ENCODE measurements at places on chromosomes 12 and 14.

DNA sequence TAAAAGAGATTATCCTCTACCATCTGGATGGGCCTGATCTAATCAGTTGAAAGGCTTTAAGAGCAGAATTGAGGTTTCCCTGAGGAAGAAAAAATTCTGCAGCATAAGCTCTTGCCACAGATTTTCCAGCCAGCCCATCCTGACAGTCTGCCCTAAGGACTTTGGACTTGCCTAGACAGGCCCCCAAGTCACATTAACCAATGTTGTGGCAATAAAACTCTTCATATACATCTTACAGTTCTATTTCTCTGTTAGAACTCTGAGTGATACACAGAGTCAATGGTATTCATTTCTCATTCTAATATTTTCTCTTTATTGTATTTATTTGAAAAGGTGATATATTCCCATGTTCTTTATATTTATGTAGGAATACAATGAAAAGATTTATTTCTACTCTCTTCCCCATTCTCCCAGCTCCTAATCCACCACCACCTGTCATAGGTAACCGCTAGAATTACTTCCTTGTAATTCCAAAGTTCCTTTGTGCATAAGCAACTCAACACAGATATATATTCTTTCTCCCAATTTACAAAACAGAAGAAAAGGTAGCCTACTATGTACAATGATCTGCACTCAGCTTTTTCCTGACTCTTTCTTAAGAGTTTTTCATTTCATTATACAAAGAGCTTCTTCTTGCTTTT is 182.1 kb downstream of the CAPZA3 start:
- DNase-seq, result no peak

DNA sequence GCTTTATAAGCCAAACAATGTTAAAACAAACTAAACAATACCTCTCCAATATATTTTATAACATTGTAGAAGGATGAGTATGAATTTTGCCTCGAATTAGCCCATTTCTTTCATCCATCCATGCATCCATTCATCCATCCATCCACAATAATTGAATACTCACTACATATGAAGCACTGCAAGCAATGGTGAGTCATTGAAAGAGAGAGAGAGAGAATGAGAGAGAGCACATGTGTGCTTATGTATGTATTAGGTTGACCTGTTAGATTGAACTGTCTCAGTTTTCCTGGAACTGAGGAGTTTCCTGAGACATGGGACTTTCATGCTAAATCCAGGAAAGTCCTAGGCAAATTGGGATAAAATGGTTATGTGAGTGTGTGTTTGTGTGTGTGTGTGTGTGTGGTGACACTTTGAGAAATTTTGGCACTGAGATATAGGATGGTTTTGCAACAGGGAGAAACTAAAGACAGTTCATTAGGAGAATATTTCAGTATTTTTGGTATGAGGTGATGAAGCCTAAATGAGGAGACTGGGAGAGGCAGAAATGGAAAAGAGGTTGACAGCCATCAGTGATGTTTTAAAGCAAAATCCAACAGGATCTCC is 98.4 kb downstream of the C12orf75 start:
- DNase-seq, result no peak

GRCh38 chr12:72338437-72338836 is 66.3 kb downstream of the TRHDE start:
- DNase-seq, result no peak

DNA sequence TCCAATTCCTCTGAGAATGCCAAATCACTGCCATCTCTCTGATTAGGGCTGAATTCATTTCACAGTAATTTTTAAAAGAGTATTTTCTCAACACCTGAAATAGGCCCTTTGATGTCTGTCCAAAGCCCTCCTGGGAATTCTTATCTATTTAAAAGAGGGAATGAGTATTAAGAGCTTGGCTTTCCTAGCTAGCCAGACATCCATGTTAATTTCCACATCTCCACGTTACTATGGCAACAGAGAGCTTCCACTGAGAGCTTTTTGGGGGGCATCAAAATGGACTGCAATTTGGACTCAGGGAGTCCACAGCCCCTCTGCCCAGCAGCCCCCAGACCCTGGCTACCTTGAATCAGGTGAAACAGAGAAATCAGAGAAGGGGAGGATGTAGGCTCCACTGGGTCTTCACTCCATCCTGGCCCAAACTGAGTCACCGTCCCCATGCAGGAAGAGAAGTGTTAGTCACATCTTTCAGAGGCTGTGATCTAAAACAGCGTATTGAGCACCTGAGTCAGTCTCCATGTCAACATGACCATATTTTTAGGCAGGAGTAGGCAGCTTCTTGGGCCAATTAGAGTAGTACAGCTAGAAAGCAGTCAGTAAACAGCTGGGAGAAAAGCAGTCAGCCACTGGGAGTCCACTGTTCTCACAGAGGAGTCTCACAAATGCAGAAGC is 7.0 kb upstream of the FICD start:
- no peak for DNase-seq

- no peak for DNase-seq
Observed at GRCh38 chr12:43737646-43738045, 20.9 kb downstream of the PUS7L start.

DNA sequence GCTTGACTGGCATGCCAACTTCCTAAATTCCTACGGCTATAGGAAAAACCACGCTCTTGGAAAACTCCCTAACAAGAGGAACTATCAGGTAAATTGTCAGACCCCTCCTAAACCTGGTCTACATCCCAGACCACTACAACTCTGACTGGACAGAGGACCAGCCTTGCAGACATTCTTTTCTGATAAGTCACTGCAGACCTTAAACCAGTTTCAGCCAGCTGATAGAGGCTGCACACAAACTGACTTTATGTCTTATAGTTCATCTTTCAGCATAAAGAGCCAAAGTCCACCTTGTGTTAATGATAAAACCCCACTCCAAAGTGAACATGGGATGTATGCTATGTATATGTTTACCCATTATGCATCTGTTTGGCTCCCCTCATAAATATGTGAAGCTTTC is 166.6 kb downstream of the KTN1 start:
- DNase-seq, result peak; percentile 37

- DNase-seq, result no peak
Observed at GRCh38 chr14:77131871-77132486, 9.6 kb downstream of the ZDHHC22 start.

- peak; percentile 77 for DNase-seq
Observed at GRCh38 chr12:96198965-96199364, 4.8 kb downstream of the ELK3 start.

DNA sequence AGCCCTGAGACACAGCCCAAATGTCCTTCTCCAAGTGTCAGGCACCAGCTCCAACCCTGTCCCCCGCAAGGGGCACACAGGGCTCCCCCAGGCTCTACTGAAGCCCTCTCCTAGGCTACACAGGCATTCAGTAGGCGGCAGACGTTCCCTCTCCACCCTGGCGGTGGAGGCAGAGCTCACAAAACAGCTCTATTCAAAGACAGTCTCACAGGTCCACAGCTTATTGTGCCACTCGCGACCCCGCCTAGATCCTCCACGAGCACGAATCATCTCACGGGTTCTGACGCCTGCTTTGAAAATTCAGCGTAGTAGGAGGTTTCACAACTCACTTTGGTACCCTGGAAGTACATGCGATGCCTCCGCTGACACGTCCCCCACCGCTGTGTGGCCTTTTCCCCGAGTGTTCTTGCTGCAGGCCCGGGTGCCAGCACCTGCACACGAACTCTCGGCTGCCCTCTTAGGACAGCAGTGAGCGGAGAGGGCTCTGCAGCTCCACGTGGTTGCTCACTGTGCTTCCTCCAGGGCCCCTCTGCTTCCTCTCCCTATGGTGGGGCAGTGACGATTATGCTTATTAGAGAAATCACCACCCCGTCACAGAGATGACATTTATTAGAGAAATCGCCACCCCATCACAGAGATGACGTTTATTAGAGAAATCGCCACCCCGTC is 78.5 kb downstream of the ADGRD1 start:
- DNase-seq, result no peak

DNA sequence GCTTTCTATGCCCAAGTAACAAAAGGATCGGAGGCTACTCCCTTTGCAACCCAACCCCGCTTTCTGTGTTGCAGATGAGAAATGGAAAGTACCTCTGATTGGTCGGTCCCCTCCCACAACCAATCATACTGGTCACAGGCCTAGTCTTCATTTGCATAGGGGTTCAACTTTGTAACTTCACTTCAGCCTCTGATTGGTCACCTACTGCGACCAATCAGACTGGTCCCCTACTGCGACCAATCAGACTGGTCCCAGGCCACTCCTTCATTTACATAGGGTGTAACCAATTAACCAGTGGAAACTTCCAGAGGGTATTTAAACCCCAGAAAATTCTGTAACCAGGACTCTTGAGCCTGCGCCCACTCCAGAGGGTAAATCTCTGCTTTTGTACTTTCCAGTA is 906.4 kb upstream of the TMEM132C start:
- DNase-seq, result no peak

- no peak for DNase-seq
Observed at GRCh38 chr12:120365675-120366340, 3.2 kb downstream of the MSI1 start.

DNA sequence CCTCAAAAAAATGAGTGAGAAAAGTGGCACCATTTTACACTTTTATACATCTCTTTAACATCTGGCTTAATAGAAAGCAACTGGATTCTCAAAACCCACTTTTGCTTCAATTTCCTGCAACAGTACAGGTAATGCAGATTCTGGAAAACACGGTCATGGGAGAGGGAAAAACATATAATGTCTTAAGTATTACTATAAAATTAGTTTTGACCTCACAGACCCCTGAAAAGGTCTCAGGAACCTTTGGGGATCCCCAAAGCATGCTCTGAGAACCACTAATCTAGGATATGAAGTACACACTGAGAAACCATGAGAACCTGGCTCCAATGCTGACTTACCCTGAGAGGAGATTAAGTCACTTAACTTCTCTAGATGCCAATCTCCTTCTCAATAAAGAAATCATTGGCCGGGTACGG is 64.7 kb downstream of the PPP2R5E start:
- DNase-seq, result no peak

DNA sequence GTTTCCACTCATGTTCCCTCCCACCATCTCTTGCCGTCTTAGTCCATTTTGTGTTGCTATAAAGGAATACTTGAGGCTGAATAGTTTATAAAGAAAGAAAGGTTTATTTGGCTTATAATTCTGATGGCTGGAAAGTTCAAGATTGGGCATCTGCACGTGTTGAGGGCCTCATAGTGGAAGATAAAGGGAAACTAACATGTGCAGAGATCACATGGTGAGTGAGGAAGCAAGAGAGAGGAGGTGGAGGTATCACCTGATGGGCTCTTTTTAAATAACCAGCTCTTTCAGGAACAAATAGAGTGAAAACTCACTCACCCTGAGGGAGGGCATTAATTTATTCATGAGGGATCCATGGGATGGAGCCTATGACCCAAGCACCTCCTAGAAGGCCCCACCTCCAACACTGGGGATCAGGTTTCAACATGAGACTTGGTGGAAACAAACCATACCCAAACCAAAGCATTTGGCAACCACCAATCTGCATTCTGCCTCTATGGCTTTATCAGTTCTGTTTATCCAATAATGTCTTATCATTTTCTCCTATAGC is 29.5 kb downstream of the MYO1H start:
- DNase-seq, result no peak

GRCh38 chr12:8628731-8629130 is 16.1 kb upstream of the AICDA start:
- DNase-seq, result no peak

DNA sequence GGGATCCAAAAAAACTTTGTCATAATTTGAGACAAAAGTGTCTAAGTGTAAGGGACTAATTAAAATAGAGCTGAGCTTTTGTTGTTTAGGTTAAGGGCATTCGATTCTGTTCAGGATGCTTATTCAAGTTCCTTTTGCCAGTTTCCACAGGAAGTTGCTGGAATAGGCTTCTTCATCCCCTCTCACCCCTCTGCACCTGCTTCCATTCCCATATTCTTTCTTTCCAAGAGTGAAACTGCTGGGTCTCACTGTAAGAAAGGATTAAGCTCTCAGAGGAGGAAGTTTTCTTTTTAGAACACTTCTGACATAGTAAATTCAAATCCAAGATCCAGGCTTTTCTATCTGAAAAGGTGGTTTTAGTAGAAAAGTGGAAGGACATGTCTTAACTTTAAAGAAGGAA is 61.4 kb downstream of the POLR3B start:
- DNase-seq, result no peak

GRCh38 chr14:94702629-94703028 is 67.3 kb downstream of the GSC start:
- DNase-seq, result no peak

DNA sequence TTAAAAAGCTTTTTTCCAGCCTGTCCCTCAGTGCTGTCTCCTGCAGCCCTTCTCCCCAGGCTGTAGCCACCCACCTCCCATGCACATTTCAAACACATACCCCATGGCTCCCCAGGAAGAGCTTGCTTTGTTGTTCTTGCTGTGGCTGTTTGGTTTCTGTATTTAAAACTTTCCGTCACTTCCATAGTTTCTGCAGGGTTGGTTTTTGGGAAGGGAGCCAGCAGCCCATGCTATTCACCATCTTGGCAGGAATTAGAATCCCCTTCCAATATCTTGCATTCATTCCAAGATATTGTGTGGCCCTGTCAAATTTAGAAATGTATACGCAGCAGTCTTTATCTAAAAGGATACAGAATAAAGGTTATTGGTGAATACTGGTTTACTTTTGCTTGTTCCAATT is 29.6 kb downstream of the CFAP251 start:
- DNase-seq, result no peak

GRCh38 chr14:90758959-90759358 is 57.3 kb downstream of the TTC7B start:
- DNase-seq, result no peak

- DNase-seq, result no peak
Observed at GRCh38 chr14:61246721-61247120, 34.4 kb downstream of the TMEM30B start.

- no peak for DNase-seq
Observed at GRCh38 chr12:117328556-117329100, 32.8 kb downstream of the NOS1 start.

All from cardiac muscle cell (in vitro differentiated cells and primary cell).